WTC11 (cell line): ENCODE measurements at places on chromosomes 1 and 21. TPM values are rescaled to one million over a fixed set of nuclear protein-coding genes. Genes with fewer than 3 reads are reported as not detected.

The ANGPTL3 gene
- total RNA-seq = not detected in 3 replicates

The SAMSN1 gene
- 1.0 to 1.3 TPM (median 1.2 TPM) in 3 replicates for total RNA-seq

The WNT9A gene
- 1.1 to 1.5 TPM (median 1.3 TPM) in 3 replicates for total RNA-seq

The SDHC gene
- total RNA-seq = 193 to 207 TPM (median 196 TPM) in 3 replicates

The SCYL3 gene
- 4.8 to 5.3 TPM (median 4.9 TPM) in 3 replicates for total RNA-seq

The ADIPOR1 gene
- 68.7 to 73.2 TPM (median 72.6 TPM) in 3 replicates for total RNA-seq

The PCP4 gene
- 1.4 to 2.1 TPM (median 1.6 TPM) in 3 replicates for total RNA-seq

The PPFIA4 gene
- total RNA-seq = 21.1 to 24.9 TPM (median 22.7 TPM) in 3 replicates

The CCDC181 gene
- 1.5 to 3.3 TPM (median 2.8 TPM) in 3 replicates for total RNA-seq

The SLAMF7 gene
- 0.07 to 0.15 TPM in 2 of 3 replicates, not detected in the other for total RNA-seq

The ZBTB37 gene
- 14.0 to 15.5 TPM (median 14.4 TPM) in 3 replicates for total RNA-seq

The CR1L gene
- 12.5 to 16.5 TPM (median 13.7 TPM) in 3 replicates for total RNA-seq

The RCAN1 gene
- total RNA-seq = 5.4 to 5.9 TPM (median 5.6 TPM) in 3 replicates

The NR1I3 gene
- 0.16 TPM in 1 of 3 replicates, not detected in the others for total RNA-seq

The COL8A2 gene
- 2.3 to 3.5 TPM (median 3.3 TPM) in 3 replicates for total RNA-seq

The KIF2C gene
- 82.6 to 93.8 TPM (median 85.4 TPM) in 3 replicates for total RNA-seq
